Upper lobe of right lung (tissue), 1 donor: ENCODE measurements at places on chromosomes 2 and 18.

DNA sequence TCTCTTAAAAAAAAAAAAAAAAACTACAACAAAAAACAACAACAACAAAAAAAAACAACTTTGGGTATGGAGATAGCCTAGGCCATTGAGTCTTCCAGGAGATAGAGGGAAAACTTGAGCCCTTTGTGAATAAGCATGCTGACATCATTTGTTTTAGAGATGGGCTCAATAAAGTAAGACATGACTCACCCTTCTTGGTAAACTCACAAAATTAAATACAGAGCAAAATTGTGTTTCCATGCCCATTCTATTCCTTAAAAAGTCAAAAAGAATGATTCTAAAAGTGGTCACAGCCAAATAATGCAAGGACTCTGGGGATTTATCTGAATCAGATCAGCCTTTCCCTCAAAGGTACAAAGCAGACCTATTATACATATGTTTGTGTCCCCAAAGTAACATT, 117.4 kb downstream of the ETAA1 start:
- DNase-seq = no peak

DNA sequence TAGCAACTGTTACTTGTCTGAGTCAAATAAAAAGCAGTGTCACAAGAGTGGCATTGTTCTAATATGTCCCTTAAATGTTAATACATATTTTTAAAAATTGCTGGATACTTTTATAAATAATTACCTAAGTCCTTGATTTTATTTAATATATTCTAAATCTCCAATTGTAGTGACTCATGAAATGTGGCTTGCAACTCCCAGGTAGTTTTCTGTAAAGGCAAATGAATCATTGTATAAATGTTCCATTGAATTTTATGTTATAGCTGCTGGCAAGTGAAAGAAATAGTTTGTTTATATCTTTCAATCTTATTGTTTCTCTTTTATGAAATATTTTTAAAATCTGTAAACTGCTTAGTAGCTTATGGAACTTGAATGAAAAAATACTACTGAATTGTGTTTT, 32.7 kb upstream of the C1GALT1C1L start:
- no peak for DNase-seq

DNA sequence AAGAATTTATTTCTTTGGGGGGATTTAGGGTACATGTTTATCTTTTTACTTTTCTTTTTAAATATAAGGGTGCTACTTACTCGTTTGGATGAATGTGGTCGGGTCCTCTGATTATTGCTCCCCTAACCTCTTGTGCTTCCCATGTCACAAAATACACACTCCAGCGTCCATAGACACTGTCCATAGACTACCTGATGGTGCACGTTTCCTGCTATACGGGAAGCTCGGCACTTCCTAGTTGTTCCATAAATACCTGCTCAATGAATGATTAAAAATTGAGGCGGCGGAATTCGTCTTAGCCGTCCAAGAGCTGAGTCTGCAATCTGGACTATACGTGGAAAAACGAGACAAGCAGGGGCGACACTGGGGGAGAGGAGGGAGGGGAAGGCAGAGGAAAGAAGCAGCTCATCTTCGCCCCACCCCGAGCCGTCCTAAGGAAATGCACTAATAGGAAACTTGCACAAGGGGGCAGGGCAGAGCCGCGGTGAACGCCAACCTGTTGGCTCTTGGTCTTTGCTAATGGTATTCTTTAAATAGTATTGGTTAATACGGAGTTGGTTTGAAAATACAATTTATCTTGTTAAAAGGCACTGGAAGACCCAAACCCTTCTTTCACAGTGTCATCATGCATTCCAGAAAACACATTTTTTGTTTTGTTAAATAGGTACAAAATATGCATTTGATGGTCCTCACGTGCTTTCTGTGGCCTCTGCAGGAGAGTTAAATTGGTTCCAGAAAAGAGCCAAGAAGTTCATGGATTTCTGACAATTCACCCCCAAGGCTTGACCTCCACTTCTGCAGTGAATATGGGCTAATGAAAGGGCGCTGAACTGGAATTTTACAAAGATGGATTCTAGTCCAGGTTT, 73.0 kb upstream of the KCTD1 start:
- DNase-seq = peak; percentile 76

DNA sequence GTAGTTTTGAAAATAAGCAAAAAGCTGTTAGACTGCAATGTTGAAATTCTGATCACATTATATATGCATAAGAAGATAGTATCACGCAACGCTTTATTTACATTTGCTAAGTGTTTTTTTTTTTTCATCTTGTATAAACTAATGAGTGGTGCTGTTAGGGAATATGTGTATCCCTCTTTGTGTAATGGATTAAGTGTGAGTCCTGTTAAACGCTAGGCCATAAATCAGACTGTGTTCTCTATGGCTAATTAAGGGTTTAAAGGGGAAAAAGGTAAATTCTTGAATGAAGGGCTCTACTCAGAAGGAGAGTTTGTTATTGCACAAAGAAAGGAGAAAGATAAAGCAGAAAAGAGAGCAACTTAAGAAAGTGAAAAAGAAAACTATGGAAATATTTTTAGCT, 4.8 kb upstream of the ASXL3 start:
- DNase-seq = no peak

GRCh38 chr2:20065885-20066602, 14.6 kb upstream of the LAPTM4A start:
- no peak for DNase-seq

GRCh38 chr18:79071503-79072210, 2.5 kb downstream of the ATP9B start:
- no peak for DNase-seq

- no peak for DNase-seq
Measured at GRCh38 chr2:205764270-205764746, 82.0 kb downstream of the NRP2 start.

- DNase-seq = no peak
Measured at GRCh38 chr2:204948822-204949221, 403.5 kb downstream of the PARD3B start.

DNA sequence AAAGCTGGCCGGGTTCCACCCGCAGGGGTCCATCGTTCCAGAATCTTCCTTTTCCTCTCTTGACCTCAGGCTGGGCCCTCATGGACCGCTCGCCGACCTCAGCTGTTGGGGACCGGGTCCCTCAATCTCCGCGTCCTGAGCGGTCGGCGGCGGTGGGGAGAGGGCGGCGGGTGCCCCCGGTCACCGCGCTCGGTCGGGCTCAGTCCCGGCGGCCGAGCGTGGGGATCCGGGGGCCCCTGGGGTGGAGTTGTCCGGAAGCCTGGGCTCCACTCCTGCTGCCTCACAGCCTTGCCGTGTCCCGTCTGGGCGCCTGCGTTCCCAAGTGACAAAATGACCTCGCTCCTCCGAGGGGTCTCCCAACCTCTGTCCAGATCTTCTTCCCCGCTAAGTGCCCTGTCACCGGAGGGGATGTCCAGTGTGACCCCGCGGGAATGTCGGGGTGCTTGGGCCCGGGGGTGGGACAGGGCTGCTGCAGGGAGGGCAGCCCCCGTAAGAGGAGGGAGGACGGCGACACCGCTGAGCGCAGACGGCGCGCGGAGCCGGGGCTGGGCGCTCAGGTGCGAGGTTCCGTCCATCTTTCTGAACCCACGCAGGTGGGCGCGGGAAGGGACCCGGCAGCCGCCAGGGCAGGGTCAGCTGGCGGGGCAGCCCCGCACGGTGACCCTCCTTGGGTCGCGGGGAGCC, 16.0 kb upstream of the E2F6 start:
- no peak for DNase-seq

DNA sequence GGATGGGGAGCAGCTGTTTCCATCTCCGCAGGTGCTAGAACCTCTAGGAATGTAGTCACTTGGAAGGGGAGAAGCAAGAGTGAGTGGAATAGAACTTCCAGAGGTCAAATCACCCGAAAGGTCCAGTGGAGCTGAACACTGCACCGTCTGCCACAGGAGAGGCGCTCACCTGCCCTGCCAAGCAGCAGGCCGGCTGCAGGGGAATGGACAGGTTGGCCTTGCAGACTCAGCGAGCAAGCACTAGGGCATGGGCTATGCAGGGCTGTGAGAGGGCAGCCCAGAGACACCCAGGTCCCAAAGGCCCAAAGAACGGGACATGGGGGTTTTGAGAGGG, 214.2 kb downstream of the TNS1 start:
- DNase-seq = no peak

GRCh38 chr2:144229296-144229695, 290.6 kb downstream of the ZEB2 start:
- DNase-seq = no peak

DNA sequence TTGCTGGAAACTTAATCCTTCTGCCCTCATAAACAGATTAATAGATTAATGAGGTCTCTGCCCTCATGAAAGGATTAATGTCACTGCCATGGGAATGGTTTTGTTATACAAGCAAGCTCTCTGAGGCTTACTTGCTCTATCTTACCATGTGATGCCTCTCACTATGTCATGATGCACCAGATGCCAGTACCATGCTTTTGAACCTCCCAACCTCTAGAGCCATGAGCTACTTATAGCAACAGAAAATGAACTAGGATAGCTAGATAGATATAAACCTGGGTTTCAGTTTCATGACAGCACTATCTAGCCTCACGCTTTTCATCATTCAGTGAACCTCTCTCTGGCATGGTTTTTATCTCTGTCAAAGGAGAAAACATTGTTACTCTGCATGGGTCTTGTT, 371.6 kb upstream of the LRP1B start:
- no peak for DNase-seq

DNA sequence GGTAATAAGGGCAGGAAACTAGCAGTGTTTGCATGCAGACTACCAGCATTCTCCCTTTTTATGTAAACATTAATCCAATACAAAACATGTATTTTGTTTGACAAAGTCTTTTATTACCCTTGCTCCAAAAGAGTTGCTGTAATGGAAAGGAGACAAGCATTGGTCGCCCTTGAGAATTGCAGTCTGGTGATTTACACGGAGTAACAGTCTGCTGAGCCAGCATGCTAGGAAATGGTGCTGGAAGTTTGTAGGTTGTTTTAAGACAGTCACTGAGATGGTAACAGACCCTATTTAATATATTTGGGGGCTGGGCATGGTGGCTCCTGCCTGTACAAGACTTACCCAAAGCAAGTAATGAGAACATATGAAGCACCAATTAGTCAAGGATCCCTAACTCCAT, 2.8 kb upstream of the PRKCE start:
- DNase-seq = no peak

- no peak for DNase-seq
Measured at GRCh38 chr2:152337511-152337903, 2.5 kb downstream of the FMNL2 start.

DNA sequence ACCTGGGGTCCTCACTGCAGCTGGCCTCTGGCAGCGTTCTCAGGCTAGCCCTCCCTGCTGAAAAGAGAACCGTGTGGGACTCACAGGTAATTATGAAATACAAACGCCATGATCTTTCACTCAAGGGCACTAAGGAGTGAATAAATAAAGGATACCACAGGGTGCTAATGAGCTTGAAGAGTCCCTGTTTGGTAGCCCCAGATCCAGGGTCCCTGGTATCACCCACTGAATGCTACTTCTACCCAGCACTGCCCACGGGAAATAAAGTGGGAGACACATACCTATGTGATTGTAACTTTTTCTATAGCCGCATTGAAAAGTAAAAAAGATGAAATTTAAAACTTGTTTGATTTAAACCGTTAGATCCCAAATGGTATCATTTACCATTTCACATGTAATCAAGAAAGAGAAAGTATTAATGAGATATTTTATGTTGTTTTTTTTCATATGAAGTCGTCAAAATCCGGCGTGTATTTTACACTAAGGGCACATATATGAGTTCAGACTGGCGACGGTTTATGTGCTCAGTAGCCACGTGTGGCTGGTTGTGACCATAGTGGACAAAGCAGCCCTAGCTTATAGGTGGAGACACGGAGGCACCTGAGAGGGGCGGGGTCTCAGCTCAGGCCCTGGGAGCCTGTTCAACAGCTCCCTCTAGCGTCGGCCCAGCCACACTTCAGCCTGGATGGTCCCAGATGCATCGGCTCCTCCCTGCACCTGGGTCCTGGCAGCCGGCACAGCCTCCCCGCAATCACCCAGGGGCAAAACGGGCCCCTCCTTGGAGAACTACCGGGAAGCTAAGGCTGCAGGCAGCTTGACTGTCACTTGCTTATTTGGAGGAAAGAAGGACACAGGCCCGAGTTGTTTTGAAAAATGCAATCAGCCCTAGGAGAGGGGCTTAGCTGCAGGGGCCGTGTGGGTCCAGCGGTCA, 39.2 kb downstream of the ODC1 start:
- DNase-seq = peak; percentile 92

- no peak for DNase-seq
Measured at GRCh38 chr2:237157780-237158102, 72.1 kb downstream of the COPS8 start.

DNA sequence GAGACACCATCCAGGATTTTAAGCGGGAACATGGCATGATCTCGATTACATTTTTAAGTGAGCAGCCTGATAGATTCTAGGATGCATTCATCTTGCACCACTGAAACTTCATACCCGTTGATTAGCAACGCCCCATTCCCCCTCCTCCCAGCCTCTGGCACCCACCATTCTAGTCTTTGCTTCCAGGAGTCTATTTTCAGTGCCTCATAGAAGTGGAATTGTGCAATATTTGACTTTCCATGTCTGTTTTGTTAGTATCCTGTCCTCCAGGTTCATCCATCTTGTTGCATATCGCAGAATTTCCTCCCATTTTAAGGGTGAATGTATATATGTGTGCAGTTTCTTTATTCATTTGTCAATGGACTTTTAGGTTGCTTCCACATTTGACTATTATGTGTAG, 20.9 kb upstream of the SLC66A3 start:
- DNase-seq = no peak

GRCh38 chr2:177676636-177677035, 284.1 kb downstream of the AGPS start:
- no peak for DNase-seq

DNA sequence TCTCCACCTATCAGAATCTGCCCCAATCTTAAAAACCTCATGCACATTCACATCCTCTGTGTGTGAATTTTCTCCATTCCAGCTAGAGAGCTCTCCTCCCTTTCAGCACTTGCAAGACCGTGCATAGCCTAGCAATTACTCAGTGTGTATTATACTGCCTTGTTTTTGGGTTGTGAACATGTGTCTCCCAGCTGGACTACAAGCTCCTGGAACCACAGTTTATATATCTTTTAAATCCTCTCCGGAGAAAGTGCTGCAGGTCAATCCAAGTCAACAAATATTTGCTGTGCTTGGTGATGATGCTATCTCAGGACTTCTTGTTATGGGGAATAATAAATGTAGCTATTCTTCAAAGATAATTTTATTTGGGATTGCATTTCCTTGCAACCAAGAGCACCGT, 58.2 kb upstream of the MEX3C start:
- no peak for DNase-seq

DNA sequence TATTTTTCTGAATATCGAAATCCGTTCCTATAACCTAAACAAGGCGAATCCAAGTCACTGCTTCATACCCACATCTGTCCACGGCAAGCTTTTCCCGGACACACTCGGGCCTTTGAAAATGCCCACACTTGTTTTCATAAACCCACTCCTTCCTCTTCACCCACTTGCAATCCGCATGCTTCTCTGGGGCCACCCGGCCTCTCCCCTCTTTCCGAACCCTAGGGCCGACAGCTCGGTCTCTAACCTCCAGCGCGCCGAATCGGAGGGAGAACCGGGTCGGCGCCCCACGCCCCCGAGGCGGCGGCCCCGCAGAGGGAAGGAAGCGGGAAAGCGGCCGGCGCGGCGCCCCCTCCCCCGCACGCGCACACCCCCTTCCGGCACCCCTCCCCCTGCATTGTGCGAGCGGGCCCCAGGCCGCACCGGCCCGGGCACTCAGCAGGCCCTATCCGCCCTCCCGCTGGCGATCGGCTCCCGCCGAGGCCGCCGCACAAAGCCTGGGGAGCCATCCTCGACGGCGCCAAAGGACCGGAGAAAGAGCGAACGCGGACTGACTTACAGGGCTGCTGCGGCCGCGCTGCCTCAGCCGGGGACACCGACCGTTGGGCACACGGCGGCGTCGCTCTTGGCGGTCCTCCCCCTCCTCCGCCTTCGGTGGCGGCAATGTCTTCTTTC, 467 bp downstream of the PUM2 start:
- DNase-seq = peak; percentile 81
